Testis (tissue), 5 donors: ENCODE measurements at places on chromosomes 2 and 18. TPM values are rescaled to one million over a fixed set of nuclear protein-coding genes. Genes with fewer than 3 reads are reported as not detected.

GRCh38 chr18:2911533-2911932 is 64.7 kb downstream of the EMILIN2 start:
- no peak overlapping the region for H3K4me3 ChIP-seq
- DNase-seq: no peak

- peaks cover 49% of the 10 kb centered on the region for H3K4me1 ChIP-seq
- no peaks in the 10 kb centered on the region for H3K27me3 ChIP-seq
- no peak overlapping the region for H3K4me3 ChIP-seq
- no peaks in the 10 kb centered on the region for H3K36me3 ChIP-seq
- H3K27ac ChIP-seq: peak overlapping the region; percentile 70
These were observed 5.2 kb downstream of the TMEM127 start for GRCh38 chr2:96260387-96261260.

DNA sequence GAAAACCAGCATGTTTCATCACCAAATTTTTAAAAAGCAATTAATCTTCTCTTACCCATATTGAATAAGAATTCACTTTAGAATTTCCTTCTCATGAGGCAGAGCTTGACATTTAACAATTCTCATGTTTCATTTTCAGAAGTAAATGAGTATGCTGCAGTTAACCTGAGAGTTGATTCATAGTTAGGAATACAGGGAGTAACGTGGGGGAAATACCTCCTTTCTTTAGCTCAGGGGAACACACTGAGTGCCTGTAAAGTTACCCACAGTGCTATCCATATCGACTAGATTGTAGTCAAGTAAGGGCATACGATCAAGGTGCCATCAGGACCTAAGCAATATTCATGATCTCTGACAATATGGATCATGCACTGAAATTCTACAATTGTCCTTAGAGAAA is 38.9 kb upstream of the ATIC start:
- H3K36me3 ChIP-seq: no peaks in the 10 kb centered on the region
- H3K27ac ChIP-seq: no peak overlapping the region
- no peak overlapping the region for H3K4me3 ChIP-seq
- DNase-seq: no peak
- H3K27me3 ChIP-seq: no peaks in the 10 kb centered on the region

GRCh38 chr18:35460736-35461161 is 37.0 kb downstream of the INO80C start:
- H3K4me3 ChIP-seq: no peak overlapping the region
- H3K36me3 ChIP-seq: no peaks in the 10 kb centered on the region
- H3K27ac ChIP-seq: no peak overlapping the region
- peaks cover 3% of the 10 kb centered on the region for H3K4me1 ChIP-seq
- H3K27me3 ChIP-seq: no peaks in the 10 kb centered on the region

CDK5R2 gene
- 1.2 TPM for total RNA-seq

APOB gene
- 0.81 TPM for total RNA-seq
